ENCODE measurements at places on chromosomes 2 and 18.

DNA sequence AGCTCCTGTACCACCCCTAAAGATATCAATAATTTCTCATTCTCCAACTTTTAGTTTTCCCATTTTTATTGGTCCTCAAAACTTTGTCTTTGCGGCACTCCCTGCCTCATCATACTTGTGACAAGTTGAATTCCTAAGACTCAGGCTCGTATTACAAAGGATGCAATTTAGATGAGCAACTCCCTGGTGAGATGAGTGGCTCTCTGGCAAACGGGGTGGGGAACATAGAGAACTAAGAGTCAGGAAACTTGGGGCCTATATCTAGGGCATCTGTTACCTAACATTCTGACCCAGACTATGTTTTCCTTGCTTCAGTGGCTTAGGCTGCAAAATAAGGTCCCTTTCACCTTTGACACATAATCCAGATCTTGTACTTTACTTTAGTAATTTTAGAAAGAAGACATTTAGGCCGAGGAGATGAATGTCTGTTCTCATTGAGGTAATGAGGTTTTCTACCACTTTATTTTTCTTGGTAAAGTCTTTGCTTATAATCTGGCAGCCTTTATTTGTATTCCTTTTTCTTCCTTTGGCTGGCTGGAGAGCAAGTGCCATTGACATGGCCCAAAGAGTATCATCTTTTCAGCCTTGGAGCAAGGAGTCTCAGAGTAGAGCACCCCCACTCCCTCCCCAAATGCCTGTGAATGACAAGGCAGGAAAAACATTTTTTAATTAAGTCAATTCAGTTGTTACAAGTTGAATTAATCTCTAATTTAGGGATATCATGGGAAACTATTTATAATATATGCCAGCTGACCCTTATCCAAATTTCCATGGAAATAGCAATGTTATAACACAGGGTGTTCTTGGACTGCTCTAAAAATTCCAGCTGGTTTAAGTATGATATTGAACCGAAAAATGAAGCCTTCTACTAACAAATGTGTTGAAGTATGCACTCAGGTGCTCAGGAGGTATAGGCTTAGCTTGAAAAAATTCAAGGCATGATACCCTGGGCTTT, 15.2 kb downstream of the TSPYL6 start:
- no peak for DNase-seq

- DNase-seq, result no peak
Measured at GRCh38 chr2:46331109-46331766, 34.0 kb downstream of the EPAS1 start.

DNA sequence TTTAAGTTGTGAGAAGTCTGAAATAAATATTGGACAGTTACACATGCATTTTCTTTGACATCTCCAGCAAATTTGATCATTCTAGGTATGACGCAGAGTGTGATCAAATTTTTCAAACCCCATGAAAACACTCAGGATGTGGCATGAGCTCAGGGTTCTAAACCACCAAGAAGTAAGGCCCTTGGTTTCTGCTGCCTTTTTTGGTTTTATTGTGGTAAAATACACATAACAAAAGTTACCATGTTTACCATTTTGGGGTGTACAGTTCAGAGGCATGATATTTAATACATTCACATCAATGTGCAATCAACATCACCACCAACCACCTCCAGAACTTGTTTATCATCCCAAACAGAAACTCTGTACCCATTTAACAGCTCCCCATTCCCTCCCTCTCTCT, 64.3 kb upstream of the TTN start:
- no peak for DNase-seq

- peak; percentile 96 for DNase-seq
Measured at GRCh38 chr18:13562494-13563029, 163.8 kb downstream of the FAM210A start.

DNA sequence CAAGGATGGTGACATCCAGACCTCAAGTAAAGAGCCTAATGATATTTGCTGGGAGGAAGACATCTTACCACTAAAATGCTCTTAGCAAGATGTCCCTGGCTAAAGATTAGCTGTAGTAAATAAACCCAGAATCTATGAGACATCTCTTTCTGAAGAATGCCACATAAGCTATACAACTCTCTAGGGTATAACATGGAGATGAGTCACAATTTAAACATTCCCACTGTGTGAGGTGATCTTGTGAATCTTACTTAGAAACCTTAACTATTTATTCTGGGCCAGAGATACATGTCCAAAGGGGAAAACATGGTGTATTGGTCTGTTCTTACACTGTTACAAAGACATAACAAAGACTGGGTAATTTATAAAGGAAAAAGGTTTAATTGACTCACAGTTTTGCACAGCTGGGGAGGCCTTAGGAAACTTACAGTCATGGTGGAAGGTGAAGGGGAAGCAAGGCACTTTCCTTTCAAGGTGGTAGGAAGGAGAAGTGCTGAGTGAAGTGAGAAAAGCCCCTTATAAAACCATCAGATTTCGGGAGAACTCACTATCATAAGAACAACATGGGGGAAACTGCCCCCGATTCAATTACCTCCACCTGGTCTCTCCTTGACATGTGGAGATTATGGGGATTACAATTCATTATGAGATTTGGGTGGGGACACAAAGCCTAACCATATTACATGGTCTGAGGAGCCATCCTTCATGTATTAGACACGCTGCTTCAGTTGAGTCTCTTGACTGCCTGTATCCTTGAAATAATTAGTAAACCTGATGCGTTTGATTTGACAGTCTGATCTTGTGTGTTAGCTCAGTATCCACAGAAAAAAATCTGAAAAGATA, 17.1 kb downstream of the KRCC1 start:
- DNase-seq, result no peak

DNA sequence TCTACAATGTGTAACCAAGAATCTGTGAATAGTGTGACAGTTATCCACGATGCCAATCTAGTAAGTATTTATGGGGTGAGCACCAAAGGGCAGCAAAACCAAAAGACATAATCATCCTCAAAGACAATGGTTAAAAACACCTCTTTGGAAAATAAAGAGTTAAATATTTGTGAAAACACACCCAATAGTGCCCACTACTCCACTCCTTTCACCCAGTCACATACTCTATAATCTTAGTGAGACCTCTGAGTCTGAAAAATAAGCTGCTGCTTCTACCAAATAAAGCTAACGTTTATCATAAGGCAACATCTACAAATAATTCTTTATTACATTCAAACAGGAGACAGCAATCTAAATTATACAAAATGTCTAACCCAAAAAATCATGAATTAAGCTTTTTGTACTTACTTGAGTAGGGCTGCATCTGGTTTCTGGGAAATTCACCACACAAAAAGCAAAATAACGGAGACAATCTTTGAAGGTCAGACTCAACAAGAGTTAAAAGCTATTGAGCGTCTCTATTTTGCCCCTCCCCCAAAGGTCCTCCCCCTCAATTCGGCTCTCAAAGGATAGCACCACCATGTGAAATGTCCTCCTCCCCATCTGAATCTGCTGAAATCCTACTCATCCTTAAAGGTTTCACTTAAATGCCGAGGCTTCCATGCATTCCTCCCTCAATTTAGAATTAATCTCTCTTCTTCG, 2.0 kb downstream of the RAPH1 start:
- DNase-seq, result no peak

DNA sequence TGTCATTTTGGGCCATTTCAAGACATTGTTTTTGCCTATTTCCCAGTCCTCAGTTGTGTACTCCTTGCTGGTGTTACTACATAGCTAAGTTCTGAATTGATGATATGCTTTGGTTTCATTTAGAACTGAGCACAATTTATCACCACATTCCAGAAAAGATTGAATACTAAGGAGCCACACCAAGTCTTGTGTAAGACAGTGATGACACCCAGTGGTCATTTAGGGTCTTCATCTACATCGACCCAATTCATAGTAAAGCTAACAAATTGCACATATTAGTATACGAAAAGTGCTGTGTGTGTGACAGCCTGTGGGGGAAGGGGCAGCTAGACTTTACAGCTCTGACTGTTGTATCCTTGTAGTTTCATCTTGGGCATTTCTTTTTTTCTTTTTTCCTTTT, 10.9 kb upstream of the DLX2 start:
- no peak for DNase-seq

DNA sequence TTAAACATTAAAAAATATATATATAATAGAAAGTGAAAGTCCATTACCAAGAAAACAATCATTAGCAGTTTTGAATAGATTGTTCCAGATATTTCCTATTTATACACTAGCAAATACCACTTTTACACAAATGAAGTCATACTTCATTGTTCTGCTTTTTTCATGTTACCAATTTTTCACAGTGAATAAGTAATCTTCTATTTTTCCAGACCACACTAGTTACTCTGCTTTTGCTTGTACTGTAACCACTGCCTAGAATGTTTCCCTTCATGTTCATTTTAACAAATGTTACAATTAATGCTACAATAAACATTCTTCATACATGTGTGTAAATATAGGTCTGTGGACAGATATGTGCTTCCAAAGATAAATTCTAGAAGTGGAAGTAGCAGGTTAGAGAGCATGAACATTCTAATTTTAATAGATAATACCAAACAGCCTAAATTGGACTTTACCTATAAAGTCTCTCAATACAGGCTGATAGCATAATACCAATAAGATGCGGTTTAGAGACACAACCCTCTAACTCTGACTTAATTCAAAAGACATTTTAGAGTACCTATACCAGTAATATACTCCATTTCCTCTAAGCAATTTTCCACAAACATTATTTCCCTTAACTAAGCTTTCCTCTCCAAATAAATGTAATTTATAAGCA, 17.0 kb downstream of the ITSN2 start:
- DNase-seq, result no peak

- DNase-seq, result no peak
Measured at GRCh38 chr2:187842978-187843847, 289.0 kb upstream of the TFPI start.

DNA sequence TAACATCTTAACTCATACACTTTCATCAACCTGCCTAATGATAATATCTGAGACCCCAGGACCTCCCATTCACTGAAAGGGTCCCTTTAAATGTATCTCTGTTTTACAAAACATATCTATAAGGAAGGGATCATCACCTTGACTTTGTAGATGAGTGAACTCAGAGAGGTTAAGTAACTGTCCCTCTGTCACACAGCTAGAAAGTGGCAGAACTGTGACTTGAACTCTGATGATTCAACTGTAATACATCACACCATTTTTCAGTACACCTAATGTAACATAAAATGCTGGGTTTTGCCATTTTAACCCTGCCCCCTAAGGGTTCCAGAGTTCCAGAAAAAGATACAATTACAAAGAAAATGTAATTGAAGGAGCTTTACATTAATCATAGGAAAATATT, 234.6 kb downstream of the ZEB2 start:
- no peak for DNase-seq

DNA sequence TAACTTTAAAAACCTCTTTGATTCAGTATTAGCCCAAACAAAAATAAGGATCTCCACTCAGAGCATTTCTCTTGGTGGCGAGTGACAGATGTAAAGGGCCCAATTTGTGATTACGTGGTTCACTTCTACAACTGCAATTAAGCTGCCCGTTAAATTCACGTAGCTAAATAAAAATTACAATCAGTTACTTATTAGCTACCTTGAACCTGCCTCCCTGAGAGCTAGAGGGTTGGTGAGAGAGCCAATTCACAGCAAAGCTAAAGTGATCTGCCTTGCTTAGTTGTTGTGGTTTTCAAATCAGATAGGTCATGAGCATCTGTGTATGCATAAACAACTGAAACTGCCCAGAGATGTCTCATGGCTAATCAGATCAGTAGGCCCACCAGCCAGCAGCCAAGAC, 156.7 kb downstream of the RNF152 start:
- no peak for DNase-seq

- no peak for DNase-seq
Measured at GRCh38 chr2:32683520-32684086, 55.8 kb downstream of the TTC27 start.

GRCh38 chr2:51994123-51994763, 962.3 kb upstream of the NRXN1 start:
- DNase-seq, result no peak

- DNase-seq, result no peak
Measured at GRCh38 chr2:138209009-138209408, 244.7 kb downstream of the HNMT start.

Data from stimulated activated CD4-positive, alpha-beta T cell treated with anti-CD3 and anti-CD28 coated beads, Interleukin-15, amount 100 ng/mL, for 24 hours (primary cell).